ENCODE measurements at places on chromosomes 11 and 22. TPM values are rescaled to one million over a fixed set of nuclear protein-coding genes. Genes with fewer than 3 reads are reported as not detected.

MS4A7 gene
- total RNA-seq = 3.0 TPM

DNA sequence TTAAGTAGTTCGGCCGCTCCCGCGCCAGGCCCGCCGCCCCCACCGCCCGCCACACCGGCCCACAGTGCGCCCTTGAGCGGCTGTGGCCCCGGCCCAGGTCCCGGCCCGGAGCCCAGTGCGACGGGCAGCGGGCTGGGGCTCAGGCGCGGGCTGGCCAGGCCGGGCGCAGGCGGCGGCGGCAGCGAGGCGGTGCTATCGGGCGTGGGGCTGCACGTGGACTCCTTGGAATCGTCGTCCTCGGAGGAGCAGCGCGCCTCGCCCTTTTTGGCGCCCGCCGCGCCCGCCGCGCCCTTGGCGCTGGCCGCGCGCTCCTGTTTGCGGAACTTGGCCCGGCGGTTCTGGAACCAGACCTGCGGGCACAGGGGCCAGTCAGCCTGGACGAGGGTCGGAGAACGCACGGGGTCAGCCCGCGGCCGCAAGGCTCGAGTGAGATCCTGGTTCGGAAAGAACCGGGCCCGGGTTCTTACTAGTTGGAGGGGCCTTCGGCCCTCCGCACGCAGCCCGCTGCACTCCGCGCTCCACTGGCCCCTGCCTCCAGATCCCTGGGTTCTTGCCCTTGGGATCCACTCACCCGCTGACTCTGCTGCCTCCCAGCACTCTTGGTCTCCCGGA lies 4.0 kb downstream of the PHOX2A start:
- peaks cover 14% of the 10 kb centered on the region for H3K4me1 ChIP-seq
- peaks cover 12% of the 10 kb centered on the region for H3K27me3 ChIP-seq
- no peak overlapping the region for H3K4me3 ChIP-seq
- DNase-seq = no peak

DNA sequence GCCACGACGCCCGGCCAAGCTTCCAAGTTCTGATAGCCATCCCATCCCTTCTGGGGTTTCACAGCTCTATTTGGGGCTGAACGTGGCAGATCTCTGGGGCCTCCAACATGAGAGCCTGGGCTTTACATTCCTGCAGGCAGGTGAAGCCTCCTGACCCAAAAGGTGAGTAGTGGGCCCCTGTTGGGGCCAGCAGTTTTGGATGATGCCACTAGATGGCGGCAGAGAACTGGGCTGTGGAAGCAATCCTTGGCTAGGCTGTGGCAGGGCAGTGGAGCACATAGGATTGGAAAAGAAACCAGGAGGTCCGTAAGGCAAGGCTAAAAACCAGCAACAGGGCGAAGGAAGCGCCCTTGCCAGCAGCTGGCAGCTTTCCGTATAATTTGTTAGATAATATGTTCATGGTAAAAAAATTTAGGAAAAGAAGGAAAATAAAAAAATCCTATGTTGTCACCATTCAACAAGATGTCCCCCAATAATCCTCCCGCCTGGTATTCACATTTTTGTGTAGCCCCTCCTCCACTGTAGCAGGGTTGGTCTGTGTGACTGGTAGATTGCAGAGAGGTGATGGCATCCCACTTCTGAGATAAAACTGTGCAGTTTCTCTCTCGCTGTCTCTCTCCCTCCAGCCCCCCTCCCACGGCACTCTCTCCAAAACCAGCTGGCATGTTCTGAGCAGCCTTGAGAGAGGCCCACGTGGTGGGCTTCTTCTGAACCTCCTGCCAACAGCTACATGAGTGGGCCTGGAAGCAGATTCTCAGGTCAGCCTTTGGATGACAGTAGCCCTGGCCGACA lies 43.6 kb upstream of the OR4B1 start:
- no peaks in the 10 kb centered on the region for H3K27me3 ChIP-seq
- H3K4me1 ChIP-seq = no peaks in the 10 kb centered on the region
- no peak overlapping the region for H3K4me3 ChIP-seq

DNA sequence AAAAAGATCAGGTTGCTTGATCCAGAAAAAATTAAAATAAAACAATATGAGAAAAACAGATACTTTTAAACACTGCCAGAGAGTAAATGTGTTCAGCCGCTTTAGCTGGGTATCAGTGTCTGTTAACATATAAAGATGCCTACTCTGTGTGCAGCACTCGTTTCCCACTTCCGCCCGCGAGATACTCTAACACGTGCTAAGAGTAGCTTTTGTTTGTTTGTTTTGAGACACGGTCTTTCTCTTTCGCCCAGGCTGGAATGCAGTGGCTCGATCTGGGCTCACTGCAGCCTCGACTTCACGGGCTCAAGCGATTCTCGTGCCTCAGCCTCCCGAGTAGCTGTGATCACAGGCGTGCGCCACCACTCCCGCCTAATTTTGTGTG lies 531 bp upstream of the MEN1 start:
- H3K36me3 ChIP-seq = no peaks in the 10 kb centered on the region
- peak overlapping the region; percentile 15 for H3K27ac ChIP-seq
- H3K27me3 ChIP-seq = no peaks in the 10 kb centered on the region

Data from pancreas (tissue), 10 donors.